Putamen (tissue), 1 donor: ENCODE measurements at places on chromosomes 7 and 10.

DNA sequence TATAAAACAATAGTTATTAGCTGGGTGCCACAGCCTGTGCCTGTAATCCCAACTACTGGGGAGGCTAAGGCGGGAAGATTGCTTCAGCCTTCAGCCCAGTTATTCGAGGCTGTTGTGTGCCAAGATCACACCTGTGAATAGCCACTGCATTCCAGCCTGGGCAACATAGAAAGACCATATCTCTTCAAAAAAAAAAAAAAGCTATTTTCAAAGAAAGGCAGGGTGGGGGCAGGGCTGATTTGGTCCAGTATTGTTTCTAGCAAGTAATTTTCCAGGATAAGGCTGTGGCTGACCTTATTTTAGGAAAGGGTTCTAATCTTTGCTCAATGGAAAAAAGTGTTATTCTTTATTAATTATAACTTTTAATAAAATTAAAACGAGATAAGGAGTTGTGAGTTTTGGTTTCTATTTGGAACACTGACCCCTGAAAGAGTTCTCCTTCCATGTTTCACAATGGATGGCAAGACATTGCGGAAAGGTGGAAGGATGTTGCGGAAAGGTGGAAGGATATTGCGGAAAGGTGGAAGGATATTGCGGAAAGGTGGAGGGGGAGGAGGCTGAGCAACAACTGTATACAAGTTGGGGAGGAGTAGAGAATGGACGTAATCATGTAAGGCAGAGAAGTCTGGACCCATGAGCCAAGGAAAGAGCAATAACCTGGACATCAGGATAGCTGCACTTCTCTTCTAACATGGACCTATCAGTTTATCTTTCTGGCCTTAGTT is 1.5 kb upstream of the C1GALT1 start:
- DNase-seq, result no peak

DNA sequence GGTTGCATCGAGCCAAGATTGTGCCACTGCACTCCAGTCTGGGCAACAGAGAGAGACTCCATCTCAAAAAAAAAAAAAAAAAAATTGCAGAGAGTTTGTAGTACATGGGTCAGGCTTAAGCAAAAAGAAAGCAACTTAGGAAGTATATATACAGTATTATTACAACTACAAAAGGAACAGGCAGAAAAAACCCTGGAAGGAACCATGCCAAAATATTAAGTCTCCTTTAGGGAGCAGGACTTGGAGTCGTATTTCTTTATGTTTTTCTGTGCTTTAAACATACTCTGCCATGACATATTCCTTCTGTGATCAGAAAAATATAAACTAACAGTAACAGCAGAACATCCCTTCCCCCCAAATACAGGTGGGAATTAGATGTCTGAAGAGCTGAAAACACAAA is 144.4 kb downstream of the CUX1 start:
- no peak for DNase-seq

- no peak for DNase-seq
Measured at GRCh38 chr7:55253188-55253587, 111.9 kb upstream of the LANCL2 start.

- no peak for DNase-seq
Measured at GRCh38 chr10:17504547-17505245, 50.3 kb upstream of the ST8SIA6 start.

DNA sequence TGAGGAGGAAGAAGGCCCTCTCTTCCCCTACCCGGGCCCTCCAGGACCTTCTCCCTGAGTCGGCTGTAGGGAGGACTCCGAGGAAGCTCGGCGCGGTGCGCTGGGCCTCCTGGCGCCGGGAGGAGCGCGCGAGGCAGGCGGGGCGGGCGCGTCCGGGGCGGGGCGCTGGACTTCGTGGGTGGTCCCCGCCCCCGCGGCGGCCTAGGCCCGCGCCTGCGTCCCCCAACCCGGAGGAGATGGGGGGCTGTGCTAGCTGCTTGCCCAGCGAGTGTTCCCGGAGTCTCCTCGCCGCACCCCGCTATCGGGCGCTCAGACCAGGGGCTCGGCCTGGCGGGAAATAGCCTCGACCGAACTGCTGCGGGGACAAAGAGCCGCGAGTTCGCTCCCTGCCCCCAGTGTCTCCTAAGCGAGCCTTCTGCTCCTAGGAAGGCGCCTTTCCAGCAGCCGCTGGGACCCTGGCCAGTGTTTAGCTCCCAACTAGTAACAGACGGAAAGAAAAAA is 19.2 kb upstream of the SMO start:
- DNase-seq, result no peak

DNA sequence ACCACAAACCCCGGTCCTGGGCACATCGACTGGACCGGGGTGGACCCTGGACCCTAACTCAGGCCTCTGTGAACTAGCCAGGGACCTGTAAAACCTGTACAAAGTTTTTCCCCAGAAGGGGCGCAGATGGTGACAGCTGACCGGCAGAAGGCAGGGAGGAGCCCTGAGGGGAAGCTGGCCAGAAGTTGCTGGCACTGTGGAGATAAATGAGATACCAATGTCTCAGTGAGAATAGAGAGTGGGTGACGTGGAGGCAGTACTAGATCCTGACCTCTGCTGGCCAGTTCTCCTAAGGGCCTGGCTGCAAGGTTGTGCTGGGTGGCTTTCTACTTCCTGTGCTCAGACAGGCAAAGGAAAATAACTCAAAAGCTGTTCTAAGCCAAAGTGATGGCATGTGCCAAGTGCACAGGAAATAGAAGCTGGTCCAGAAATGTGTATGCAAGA is 10.6 kb upstream of the TSPAN14 start:
- DNase-seq, result no peak

DNA sequence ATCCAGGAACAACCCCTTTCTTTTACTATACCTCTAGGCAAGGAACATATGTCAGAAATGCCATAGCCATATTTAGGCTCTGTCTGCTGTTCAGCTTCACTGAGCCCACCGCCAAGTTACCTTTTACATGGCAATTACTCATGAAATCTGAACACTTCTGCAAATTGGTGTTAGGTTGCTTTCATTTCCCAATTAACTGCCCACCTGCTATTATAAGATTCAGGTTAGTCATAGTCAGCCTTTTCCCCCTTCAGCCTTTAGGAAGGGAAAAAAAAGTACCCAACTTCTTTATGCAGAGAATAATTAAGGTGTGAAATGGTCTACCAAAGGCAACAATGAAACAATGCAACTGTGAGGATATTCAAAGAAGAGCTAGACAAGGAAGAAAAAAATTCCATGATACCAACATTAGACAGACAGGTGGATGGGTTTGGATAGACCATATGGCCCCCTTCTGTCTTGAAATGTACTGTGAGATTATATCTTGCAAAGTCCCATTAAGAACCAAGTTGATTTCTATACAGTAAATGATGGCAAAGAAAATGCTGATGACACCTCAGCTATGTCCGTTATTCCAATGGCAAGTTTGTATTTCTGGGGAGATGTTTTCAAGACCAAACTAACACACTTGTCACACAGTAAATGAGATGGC is 442.1 kb upstream of the NRP1 start:
- no peak for DNase-seq

DNA sequence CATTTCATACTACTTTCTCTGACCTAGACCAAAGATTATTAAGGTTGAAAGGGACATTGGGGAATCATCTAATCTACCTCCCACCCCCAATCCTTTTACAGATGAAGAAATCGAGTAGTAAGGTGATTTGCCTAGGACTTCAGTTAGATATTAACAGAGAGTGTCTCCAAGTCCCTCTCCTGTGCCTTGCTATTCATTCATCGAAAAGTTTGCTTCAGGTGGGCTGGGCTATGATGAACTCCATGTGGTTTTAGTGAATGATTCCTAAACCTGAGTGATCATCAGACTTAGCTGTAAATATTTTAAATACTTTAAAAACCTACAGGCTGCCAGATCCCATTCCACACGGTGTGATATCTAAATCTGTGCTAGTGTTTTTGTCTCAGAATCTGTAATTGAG is 259.4 kb upstream of the SORCS1 start:
- DNase-seq, result no peak

GRCh38 chr7:16758036-16758435 is 4.5 kb downstream of the TSPAN13 start:
- no peak for DNase-seq

DNA sequence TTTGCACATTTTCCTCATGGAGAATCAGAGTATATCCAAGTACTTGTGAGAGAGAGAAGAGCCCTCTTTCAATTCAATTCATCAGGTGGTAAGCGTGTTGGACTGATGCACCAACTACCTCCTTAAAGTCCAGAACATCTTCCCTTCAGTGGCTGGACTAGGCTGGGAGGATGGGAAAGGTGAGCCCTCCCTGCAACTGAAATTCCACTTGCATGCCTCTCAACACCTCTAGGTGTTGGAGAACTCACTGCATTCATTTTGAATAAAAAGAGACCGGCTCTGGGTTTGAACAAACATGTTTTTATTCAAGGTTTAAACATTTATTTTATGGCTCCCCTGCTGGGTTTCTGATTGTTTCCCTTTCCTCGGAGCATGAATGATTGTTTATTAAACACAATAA is 573.5 kb downstream of the CCSER2 start:
- DNase-seq, result no peak

DNA sequence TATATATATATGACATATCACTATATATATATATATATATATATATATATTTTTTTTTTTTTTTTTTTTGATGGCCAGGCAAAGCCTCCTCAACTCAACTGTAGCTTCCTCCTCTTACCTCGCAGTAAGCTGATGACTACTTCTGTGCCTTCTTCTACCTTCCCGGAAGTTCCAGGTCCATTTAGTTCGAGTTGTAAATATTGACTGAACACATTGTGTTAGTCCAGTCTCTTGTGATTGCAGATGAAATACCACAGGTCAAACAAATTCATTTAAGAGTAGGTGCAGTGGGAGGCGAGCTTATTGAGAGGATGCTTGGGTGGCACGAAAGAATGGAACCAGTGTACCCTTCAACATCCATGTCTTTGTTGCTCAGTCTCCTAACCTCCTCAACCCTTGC is 144.6 kb downstream of the ST7 start:
- no peak for DNase-seq

DNA sequence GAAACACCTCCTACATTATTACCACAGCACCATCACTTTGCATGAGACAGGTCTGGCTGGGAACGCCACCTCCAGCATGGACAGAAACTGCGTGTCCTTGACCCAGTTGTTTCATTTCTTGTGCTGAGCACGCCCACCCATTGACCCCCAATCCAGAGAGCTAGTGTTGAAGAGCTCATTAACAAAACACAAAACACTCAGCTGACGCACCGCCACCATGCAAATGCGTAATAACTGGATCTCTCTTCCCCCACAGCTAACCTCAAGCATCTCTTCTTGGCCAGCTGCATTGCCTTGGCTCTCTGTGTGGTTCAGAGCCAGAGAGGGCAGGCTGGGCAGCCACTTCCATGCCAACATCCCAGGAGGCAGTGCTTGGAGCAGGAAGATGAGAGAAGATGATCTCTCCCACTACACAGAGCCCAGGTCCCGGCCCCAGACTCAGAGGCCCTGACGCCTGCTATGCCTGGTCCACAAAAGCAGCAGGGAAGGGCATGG is 173.5 kb downstream of the PLXNA4 start:
- peak; percentile 13 for DNase-seq

- DNase-seq, result no peak
Measured at GRCh38 chr10:124688889-124689670, 55.1 kb downstream of the FAM53B start.

- no peak for DNase-seq
Measured at GRCh38 chr10:116952729-116953128, 52.3 kb downstream of the SHTN1 start.

DNA sequence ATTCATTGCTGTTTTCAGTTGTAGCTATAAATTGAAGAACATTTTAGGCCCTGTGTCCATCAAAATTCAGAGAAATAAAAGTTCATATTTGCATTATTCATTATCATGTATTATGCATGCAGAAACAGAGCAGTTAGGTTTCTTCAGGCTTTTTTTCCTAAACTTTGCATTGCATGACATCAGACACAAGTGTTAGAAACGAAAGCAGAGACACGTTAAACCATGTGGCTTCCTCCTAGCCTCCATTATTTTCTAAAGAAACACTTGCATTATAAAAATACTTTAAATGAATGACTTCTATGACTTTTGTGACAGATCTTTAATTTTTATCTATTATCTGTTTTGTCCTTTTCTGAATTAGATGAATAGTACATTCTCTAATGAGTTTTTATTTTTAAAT is 8.8 kb upstream of the EBLN1 start:
- no peak for DNase-seq

DNA sequence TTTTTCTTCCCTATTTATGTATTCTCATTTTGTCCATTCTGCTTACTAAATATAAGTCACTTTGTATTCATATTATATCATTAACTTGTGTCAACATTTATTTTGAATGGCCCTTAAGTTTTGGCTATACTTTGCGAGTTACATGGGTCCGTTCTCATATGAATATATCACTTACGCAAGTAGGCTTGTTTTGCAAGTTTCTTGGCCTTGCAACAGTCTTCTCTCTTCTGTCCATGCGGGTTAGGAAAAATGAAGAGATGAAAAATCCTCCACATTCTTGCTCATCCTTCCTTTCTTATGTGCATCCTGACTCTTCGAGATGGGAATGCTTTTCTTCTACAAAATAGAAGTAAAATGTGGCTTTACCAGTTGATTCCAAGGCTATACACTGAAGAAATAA is 82.8 kb downstream of the GPR158 start:
- DNase-seq, result no peak

GRCh38 chr7:54960517-54960916 is 58.3 kb upstream of the EGFR start:
- DNase-seq, result no peak

DNA sequence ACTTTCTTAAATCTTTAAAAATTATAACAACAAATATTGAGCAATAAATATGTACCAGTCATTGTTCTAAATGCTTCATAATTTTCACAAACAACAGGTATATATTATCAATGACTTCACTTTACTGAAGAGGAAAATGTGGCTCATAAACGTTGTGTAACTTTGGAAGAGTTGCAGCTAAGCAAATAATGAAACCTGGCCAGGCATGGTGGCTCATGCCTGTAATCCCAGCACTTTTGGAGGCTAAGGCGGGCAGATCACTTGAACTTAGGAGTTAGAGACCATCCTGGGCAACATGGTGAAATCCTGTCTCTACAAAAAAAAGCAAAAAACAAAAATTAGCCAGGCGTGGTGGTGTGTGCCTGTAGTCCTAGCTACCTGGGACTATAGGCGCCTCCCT is 71.9 kb upstream of the AMPH start:
- no peak for DNase-seq

- DNase-seq, result no peak
Measured at GRCh38 chr7:131281266-131282048, 46.2 kb upstream of the MKLN1 start.

DNA sequence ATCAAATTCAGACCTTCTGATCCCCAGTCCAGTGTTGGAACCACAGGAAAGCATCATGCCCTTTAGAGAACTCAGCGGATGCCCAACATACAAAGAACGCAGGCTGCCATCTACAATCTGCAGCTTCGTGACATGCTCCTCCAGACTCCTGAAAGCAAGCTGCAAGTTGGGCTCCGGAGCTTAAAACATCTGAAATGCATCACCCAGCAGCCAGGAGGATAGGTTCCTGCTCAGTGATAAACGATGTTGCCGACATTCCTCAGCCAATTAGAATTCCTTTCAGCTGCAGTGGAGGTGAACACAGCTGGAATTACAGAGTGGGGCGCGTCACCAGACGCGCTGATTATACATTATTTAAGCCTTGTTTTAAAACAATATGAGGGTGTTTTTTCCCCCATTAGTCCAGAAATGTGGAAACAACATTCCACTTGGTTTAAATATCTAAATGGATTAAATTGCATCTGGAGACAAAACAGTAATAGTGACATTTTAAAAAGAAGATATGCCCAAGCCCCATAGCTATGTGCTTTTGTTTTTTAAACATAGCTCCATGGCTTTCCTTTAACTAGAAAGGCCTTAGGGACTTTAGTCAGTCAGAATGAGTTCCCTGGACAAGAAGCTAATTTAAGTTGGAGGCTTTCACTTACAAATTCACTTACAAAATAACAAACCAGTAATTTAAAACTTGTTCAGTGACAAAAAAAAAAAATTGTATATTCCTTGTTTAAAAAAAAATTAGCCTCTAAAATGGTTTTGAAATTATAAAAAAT is 6.3 kb downstream of the SMURF1 start:
- DNase-seq, result peak; percentile 49
